ENCODE measurements at places on chromosomes 2 and 18.

- no peak for DNase-seq
These were observed 321.3 kb downstream of the PID1 start for GRCh38 chr2:228949831-228950230.

GRCh38 chr2:105683011-105683492 is 61.7 kb upstream of the NCK2 start:
- no peak for DNase-seq

DNA sequence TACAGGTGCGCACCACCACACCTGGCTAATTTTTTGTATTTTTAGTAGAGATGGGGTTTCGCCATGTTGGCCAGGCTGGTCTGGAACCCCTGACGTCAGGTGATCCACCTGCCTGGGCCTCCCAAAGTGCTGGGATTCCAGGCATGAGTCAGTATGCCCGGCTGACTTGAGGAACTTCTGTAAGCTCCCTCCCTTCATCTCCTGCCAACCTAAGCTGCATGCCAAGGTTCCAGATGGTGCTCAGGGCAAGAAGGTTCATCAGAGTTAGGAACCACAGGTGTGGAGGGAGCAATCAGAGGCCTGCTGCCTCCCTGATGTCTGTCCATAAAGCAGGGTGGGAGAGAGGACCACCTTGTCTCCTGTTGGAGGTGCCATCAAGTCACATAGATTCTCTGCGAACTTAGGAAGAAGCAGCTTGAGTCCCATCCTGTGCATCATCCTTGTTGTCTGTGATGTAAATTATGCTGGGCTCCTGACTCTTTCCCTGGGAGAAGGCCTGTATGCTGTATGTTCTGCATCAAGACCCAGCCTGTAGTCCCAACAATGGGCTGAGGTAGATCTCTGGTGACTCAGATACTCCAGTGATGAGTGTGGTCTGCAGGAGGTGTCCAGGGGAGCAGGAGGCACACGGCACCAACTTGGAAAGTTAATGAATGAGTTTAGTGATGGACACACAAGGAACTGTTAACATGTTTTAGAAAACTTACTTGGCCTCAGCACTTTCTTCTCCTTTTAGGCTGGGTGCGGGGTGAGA is 53.1 kb downstream of the TMEM17 start:
- no peak for DNase-seq

DNA sequence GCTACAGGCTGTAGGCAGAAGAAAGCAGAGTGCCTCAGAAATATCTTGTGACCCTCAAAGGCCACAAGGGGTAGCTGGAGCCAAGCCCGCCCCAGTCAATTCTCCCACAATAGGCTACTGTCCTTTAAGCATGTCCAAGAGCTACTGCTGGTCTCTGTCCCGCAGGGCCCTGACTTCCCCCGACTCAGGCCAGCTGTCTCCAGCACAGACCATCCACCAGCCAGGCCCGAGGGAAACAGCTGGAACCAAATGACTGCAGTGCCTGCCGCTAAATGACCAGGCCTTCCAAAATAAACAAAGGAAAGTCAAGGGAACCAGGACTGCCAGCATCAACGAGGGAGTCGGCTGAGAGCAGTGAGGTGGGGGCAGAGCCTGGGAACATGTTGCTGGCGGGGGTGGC is 36.7 kb downstream of the MCFD2 start:
- no peak for DNase-seq

GRCh38 chr2:46053564-46053963 is 243.6 kb upstream of the EPAS1 start:
- DNase-seq, result no peak

- DNase-seq, result no peak
These were observed 25.8 kb upstream of the RAB10 start for GRCh38 chr2:26008095-26008494.

GRCh38 chr2:149271575-149271974 is 58.8 kb upstream of the LYPD6 start:
- DNase-seq, result no peak

- no peak for DNase-seq
These were observed 1.5 kb upstream of the OST4 start for GRCh38 chr2:27072920-27073319.

GRCh38 chr2:134975281-134976009 is 56.8 kb downstream of the CCNT2 start:
- no peak for DNase-seq

DNA sequence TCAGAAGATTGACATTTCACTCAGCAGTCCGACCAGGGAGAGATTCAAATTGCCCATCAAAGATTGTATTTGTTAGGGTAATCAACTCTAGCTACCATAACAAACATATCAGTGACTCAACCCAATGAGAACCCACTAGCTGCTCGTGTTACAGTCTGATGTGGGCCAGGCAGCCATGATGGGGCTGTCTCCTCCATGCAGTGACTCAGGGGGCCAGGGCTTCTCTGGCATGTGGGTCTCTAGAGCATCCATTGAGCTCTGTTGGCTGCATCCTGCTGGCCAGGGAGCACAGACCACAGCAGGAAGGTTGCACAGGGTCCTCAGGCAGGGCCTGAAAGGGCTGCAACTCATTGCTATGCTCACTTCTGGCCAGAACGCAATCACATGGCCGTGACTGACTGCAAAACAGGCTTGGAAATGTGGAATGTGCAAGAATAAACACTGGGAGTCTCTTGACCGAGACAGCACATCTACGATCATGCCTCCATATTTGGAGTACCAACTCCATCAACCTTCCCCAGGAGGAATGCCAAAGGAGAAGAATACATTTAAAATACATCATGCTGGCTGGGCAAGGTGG is 216.8 kb downstream of the EIPR1 start:
- DNase-seq, result no peak

DNA sequence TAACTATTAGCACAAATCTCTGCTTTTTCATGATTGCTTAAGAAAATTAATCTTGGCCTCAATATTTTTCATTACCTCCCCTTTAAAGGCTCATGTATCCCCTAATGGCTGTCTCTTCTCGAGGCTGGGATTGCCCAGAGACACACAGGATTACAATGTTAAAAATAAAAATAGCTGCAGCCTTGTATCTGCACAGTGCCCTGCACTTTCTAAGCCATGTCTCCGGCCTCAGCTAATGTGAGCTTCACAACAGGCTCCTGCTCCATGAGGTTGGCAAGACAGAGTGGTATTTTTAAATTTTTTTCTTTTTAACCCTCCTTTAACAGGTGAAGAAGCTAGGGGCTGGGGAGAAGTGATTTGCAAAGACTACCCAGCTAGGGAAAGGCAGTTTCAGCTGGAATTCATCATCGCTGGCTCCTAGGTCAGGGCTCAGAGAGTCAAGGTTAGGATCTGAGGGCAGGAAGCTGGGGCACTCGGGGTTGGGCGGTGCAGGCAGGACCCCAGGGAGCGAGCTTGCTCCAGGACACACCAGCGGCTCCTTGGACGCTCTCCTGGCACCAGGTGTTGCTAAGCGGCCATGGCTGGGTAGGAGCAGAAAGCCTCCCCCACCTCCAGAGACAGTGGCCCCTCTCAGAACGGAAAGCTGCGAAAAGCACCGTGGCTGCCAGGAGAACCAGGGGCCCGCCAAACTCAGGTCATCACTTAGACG is 135.6 kb downstream of the SMAD2 start:
- no peak for DNase-seq

- DNase-seq, result no peak
These were observed 43.5 kb downstream of the RRM2 start for GRCh38 chr2:10165861-10166675.

GRCh38 chr2:96877631-96878092 is 7.8 kb upstream of the SEMA4C start:
- DNase-seq, result no peak

DNA sequence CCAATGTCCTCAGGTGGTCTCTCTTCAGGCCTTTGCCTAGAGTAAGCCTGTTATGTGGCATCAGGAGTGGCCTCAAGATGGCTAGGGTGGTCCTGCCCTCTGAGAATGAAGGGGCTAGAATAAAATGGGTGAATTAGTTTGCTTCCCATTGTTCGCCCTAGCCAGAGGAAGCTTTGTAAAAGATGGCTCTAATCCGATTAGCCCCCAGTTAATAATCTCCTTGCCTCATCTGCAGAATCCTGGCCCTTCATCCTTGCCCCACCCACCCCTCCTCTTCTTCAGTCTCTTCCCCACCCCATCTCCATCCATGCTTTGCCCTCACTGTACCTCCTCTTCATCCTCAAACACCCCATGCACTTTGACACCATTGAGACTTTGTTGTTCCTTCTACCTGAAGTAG is 57.4 kb upstream of the LGALSL start:
- no peak for DNase-seq

DNA sequence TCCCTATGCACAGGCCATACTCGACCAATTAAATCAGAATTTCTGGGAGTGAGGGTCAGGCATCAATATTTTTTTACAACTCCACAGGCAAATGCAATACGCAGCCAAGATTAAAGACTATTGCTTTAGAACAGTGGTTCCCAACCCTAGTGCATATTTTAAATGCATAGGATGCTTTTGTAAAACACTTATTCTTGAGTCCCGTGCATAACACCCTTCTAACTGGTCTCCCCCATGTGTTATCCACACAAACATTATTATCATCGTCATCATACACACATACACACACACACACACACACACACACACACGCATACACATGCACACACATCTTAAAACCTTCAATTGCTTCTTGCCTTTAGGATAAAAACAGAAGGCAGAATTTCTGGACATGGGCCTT is 145.0 kb upstream of the PELI1 start:
- no peak for DNase-seq

GRCh38 chr2:73610111-73610510 is 32.1 kb downstream of the NAT8 start:
- DNase-seq, result no peak

DNA sequence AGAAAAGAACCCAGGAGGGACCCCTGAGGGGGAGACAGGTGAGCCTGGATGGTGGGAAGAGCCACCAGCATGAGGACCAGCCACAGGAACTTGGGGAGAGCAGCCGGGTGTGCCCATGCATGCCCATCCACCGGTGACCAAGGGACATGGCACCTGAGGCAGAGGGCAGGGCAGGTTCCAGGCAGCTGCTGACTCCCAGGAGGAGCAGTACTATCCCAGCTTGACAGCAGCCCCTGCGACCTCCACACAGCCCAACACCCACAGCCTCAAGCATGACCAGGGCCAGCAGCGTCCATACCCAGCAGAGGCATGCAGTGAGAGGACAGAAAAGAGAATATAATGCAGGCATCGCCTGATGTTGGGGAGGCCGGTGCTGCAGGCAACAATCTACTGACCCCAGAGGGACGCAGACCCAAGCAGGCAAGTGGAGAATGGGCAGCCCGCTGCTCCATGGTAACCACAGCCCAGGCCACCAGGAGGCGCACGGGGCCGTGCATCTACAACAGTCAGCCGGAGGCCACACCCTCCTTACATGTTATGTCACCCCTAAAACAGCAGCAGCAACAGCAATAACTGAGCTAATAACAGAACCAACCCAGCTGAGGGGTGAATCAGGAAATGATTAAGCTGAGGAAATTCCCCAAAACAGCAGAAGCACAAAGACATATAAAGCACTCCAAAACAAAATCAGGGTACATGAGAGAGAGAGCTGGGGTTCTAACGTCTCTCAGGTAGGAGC is 44.1 kb downstream of the ANKMY1 start:
- DNase-seq, result peak; percentile 72

- DNase-seq, result no peak
These were observed 65.4 kb downstream of the TACR1 start for GRCh38 chr2:75133621-75134570.

DNA sequence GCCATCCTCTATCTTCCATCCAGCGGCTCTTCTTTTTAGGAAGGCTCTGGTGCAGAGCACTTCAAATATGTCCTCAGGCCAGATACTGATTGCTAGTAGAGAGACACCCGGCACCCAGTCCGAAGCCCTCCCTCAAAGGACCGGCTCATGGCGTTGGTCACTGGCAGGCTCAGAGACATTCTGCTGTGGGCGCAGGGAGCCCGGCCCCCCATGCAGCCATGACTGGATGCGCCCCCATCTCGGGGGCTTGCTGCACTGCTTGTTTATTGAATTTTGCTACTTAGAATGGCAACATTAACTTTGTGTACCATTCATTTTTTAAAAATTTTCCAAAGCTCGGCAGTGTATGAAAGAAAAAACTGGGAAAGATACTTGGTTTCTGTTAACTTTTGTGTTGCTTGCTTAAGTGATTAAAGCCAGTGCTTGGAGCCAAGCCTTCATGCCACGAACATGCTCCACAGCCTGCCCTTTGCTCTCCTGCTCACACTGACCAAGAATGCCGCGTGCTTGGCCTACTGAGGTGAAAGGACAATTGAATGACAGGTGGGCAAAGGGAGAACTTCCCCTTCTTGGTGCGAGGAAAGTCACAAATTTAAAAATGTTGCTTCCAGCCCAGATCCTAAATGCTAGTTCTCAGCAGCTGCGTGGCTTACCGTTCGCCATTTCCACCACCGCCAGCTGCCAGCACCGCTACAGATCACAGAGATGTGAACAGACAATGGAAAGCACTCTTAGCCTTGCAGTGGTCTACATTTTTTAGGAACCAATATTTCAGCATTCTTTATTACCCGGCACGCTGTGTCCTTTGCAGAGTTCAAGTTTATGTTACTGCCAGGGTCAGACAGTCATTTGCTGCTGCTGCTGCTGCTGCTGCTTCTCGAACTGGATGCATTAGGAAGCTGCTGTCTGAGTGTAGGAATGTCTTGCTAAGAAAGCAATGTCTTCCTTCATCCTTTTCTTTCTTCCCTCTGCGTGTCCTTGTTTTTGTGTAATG is 76.7 kb downstream of the FAM210A start:
- DNase-seq, result no peak

DNA sequence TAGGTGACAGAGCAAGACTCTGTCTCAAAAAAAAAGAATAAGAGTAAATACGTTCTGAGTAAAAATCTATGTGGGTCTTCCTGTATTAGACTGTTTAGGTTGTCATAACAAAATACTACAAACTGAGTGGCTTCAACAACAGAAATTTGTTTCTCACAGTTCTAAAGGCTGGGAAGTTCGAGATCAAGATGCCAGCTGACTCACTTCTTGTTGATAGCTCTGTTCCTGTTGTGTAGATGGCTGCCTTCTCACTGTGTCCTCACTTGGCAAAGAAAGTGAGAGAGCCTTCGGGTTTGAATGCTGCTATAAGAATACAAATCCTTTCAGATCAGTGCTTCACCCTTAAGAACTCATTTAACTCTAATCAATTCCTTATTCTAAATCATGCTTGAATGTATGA is 430.0 kb upstream of the VWC2L start:
- no peak for DNase-seq

DNA sequence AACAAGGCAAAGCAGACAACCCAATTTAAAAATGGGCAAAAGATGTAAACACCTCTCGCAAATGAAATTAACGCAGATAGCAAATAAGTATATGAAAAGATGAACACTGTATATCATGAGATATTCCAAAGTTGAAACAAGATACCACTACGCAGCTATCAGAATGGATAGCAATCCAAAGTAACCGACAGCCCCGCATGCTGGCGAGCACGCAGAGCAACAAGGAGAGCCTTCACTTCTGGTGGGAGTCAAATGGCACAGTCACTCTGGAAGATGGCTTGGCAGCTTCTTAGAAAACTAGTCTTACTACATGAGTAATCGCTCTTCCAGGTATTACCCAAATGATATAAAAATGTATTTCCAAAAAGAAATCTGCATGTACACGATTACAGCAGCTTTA is 1.4 kb downstream of the NDUFA10 start:
- DNase-seq, result no peak

- no peak for DNase-seq
These were observed 71.9 kb downstream of the TNFRSF11A start for GRCh38 chr18:62396967-62397366.

Data from effector memory CD4-positive, alpha-beta T cell (primary cell).